Renal pelvis (tissue), 12 donors: ENCODE measurements at places on chromosomes 1 and 21. TPM values are rescaled to one million over a fixed set of nuclear protein-coding genes. Genes with fewer than 3 reads are reported as not detected.

- no peak for DNase-seq
These were observed 50.3 kb downstream of the GIPC2 start for GRCh38 chr1:78096017-78096416.

DNA sequence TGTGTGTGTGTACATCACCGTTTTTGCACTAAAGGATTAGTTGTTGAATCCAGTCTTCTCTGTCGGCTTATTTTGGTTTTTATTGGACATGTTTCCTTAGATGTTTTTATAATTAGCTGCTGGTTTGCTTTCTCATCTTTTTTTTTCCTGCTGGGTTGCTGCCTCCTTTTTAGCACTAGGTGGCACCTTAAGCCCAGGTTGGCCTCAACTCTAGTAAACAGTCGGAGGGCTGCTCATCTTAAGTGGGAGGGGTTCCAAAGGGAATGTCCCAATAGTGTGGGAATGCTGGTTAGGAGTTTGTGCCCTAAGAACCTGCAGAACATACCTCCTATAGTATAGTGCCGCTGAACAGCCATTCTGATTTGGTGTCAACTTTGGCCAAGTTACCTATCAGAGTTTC lies 570.1 kb upstream of the CXADR start:
- DNase-seq, result no peak

- no peak for DNase-seq
These were observed 84.9 kb upstream of the CD1D start for GRCh38 chr1:158095737-158096335.

DNA sequence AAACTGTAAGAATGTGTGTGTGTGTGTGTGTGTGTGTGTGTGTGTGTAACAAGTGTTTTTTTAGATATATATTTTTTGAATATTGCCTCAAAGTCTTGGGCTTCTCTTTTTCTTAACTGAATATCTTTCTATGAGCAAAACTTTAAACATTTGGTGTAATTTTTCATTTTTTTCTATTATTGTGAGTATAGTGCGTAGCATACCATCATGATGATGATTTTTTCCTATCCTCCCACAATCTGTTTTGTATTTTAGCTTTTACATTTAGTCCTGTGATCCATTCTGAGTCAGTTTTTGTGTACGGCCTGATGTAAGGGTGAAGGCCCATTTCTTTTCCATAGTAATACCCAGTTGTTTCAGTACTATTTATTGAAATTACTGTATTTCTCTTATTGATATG lies 680.6 kb downstream of the TTLL7 start:
- DNase-seq, result no peak

DNA sequence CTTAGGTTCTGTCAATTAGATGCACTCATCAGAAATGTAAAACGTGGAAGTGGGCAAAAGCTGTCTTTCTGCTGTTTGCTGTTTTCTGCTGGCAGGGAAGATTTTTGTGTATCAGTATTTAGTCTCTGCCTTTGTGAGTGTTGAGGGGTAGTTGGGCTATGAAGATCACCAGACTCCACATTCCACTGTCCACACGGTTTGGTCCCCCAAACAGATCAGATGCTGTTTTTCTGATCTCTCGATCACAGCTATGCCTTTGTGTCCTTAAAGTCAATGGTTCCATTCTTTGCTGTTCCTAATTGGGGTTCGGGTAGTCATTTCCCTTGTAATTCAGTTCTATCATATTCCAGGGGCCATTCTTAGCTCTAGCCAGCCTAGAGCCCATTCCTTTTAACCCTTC lies 27.0 kb upstream of the NPL start:
- no peak for DNase-seq

GRCh38 chr1:157819896-157820295 lies at the start of gene FCRL1:
Gene FCRL1 (minus strand): TSS chr1:157820120. CDS start chr1:157820037, 83 bp downstream.
- DNase-seq, result no peak

- DNase-seq, result no peak
These were observed 37.5 kb upstream of the KCNA10 start for GRCh38 chr1:110556471-110556807.

DNA sequence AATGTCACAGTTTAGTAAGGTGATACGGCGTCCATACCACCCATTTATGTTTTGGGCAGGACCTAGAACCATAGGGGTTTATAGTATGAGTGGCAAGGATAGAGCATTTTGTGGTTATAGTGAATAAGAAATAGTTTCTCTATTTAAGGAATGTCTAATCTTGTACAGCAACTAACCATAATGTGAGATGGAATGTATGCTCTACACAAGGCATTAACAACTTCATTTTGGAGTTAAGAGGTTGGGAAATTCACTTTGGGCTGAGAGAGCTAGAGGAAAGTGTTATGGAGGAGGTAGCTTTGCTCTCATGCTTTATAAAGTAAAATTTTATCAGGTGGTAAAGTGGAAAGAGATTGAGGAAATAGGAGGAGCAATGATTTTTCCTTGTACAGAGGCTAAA lies 3.0 kb upstream of the MCL1 start:
- no peak for DNase-seq

DNA sequence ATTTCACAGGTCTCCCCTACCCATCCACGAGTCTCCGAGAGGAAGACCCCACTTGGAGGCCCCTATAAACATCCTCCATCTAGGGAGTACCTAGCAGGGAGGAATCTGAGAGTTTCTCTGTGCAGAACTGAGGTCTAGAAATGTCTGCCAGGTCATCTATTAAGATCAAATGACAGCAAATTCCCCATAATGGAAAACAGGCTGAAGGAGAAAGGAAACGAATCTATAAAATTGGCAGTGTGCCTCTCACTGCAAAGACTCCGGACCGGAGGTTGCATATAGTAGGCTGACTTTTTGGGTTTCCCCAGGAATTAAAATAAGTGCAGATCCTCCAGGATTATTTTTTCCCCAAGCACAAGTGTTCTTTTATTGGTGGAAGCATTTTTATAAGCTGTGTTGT lies 57.7 kb downstream of the NMNAT2 start:
- DNase-seq, result no peak

- DNase-seq, result no peak
These were observed 24.2 kb downstream of the ABL2 start for GRCh38 chr1:179205284-179205683.

DNA sequence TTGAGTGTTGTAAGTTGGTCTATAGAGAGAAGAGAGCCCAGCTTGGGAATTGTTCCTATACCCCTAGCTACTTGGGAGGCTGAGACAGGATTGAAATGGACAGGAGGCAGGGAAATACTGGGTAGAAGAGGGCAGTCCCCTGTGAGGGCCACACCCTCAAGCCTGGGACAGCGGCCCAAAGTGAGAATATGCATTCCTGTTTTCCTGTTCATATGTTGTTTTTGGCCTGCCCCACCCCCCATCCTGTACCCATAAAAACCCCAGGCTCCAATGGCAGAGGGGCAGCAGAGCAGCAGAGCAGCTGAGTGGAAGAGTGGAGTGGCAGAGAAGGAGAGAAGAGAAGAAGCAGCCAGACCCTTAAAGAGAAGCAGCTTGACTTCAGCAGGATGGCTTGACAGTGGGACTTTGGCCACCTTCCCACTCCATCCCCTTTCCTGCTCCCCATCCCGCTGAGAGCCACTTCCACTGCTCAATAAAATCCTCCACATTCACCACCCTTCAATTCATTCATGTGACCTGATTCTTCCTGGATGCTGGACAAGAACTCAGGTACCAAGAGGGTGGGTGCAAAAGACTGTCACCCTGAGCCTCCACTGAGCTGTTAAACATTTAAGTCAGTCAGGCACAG lies 70.6 kb upstream of the PUM1 start:
- no peak for DNase-seq

DNA sequence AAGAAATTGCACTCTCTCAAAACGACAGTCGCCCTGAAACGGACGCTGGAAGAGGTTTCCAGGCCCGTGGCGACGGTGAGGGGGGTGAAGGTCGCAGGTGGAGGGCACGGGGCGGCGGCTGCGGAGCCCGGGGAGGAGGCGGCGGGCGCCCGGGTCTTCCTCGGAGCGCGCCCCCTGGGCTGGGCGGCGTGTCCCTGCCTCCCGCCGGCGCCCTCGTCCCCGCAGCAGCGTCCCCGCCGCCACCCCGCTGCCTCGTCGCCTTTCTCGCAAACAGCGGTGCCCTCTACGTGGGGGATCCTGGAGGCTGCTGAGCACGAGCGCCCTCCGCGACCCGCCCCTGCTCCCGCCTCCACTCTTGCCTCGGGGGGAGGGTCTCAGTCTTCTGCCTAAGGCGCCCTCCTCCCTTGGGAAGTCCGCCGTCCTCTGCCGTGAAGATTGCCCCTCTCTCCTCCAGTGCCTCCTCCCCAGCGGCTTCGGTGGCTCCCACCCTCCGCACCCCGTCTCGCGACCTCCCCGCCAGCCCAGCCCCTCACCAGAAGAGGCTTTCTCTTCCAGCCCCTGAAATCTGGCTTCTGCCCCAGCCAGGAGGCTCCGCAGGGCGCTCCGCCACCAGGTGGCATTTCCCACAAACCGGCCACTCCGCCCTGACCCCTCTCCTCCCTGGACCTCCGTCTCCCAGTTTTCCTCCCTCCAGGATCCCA lies 227.4 kb downstream of the SDCCAG8 start:
- DNase-seq, result peak; percentile 19

GRCh38 chr1:62726011-62726442 lies 37.8 kb upstream of the DOCK7 start:
- DNase-seq, result no peak

The OLFML3 gene
- polyA plus RNA-seq, result 131 TPM

The MYBPH gene
- polyA plus RNA-seq, result 0.50 TPM

The CD1D gene
- 6.8 TPM for polyA plus RNA-seq

The WLS gene
- 148 TPM for polyA plus RNA-seq

The OLFM3 gene
- polyA plus RNA-seq, result 29.5 TPM

The TRAPPC3 gene
- 66.3 TPM for polyA plus RNA-seq

The FCRLB gene
- 5.4 TPM for polyA plus RNA-seq
